ENCODE measurements at places on chromosomes 2 and 18.

- DNase-seq, result no peak
Observed at GRCh38 chr2:237260686-237261085, 153.3 kb downstream of the COL6A3 start.

GRCh38 chr2:233270366-233270765, 18.9 kb downstream of the ATG16L1 start:
- DNase-seq, result no peak

DNA sequence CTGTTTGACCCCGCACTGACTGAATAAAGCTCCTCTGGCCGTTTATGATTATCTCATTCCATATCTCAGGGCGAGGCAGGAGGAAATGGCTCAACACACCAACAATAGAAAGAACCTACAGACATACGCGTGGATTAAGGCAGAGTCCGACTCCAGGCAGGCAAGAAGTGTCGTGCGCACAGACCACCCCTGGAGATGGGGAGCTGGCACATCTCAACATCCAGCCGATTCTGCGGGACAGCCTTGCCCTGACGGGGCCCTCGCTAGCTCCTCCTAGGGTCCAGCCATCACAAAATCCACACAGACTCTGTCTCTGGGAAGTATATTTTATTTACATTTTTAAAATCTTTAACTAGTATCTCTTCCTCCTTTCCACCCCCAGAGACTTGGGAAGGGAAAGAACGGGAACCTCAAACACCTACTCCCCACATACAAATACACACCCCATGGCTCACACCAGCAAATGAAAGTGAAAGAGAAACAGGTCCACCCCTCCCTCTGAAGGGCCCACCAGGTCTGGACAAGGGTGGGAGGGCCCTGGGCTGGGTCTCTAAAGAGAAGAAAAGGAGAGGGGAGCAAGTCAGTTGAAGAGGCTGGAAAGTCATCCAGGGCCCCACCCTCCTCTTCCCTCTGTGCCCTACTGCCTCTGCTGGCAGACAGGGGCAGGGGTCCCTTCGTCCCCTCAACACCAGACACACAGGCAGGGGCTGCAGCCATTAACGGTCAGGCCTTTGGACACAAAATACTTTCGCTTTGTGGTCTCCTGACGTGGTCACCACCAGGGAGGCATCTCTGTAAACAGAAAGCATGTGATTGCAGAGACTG, 3.2 kb downstream of the GPBAR1 start:
- DNase-seq, result no peak

- no peak for DNase-seq
Observed at GRCh38 chr18:9055185-9055584, 47.3 kb upstream of the NDUFV2 start.

DNA sequence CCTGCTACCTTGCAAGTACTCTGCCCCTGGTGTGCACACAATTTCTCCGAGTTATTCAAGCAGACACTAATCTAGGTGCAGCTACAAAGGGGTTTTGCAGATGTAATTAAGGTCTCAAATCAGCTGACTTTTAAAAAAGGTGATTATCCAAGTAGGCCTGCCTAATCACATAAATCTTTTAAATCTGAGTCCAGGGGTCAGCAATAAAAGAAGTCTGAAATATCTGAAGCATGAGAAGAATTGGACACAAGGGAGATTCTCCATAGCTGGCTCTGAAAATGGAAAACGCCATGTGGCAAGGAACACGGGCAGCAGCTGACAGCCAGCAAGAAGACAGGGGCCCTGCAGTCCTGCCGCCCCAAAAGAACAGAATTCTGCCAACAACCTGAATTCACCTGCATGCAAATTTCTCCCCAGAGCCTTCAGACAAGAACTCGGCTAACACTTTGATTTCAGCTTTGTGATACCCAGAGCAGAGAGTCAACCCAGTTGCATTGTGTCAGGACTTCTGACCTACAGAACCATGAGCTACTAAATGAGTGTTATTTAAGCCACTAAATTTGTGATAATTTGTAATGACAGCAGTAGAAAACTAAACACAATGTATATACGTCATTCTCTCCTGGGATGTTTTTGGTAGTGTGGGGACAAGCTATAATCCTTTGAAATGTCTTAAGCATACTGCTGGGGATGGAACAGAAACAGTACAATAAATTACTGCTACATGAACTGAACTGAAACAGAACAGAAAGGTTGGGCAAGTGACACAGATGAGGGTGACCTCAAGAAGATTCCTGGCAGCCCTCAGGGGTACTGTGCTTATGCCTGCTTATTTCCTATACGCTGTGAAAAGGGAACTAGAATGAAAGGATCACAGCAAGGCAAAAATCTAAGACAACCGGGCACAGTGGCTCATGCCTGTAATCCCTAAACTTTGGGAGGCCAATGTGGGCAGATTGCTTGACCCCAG, 3.2 kb downstream of the INO80C start:
- no peak for DNase-seq

DNA sequence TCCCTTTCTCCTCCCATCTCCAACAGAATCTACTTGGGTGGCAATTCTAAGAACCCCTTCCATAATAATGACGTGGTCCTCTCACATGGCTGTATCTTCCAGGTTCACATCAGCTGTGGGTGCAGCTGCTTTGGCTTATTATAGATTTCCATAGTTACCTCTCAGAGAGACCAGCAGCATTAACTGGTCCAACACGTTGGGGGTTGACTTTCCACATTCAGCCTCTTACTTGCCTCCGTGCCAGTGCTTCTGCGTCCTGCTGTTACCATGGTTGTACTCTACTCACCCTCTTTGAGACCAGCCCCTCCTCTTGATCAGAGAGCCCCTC, 570.7 kb downstream of the PLCL1 start:
- peak; percentile 28 for DNase-seq

DNA sequence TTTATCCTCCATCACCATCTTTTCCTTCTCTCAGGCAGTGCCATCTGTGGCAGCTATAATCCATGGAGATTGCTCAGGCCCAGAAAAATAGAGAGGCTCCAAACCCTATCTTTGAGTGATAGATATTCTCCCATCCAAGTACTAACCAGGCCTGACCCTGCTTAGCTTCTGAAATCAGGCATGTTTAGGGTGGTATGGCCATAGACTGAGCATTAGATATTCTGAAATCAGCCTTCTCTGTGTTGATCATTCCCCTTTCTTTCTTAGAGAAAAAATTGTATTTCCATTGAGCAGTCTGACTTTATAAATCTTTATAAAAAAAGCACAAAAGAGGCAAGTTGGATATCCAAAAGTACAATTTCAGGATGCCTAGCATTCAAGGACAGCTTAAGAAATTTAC, 131.5 kb upstream of the ACVR2A start:
- no peak for DNase-seq

- DNase-seq, result no peak
Observed at GRCh38 chr2:1841461-1841860, 97.1 kb upstream of the PXDN start.

GRCh38 chr2:75033516-75033915, 75.1 kb downstream of the POLE4 start:
- no peak for DNase-seq

- no peak for DNase-seq
Observed at GRCh38 chr2:190583507-190584337, 49.2 kb upstream of the NEMP2 start.

GRCh38 chr2:211737282-211737681, 801.3 kb downstream of the ERBB4 start:
- no peak for DNase-seq

DNA sequence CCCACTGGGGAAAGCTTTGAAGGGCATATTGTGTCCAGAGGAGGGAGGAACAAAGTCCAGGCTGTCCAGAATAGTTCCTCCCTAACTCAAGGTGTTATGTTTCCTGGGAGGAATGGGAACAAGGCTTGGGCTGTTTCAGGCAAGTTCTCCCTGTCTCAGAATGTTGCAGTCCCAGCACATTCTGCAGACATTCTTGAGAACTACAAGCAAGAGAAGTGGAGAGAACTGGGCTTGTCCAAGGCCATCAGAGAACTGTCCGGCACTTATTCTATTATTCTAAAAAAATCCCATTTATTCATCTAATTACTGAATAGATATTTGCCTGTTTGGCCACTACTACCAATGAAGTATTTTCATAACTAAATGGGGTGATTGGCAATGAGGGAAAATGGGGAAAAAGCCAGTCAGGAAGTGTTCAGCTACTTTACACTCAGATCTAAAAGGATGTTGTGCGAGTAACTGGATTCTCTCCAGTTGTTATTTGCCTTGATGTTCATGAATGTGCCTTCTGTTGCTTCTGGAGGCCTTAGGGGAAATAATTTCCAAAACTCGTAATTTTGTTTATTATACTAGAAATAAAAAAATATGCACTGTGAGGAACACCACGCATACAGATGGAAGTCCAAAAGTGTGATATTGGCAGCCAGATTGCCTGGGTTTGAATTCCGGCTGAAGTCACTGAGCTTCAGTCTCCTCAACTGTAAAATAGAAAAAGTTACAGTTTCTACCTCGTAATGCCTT, 300.1 kb upstream of the RND3 start:
- DNase-seq, result no peak

DNA sequence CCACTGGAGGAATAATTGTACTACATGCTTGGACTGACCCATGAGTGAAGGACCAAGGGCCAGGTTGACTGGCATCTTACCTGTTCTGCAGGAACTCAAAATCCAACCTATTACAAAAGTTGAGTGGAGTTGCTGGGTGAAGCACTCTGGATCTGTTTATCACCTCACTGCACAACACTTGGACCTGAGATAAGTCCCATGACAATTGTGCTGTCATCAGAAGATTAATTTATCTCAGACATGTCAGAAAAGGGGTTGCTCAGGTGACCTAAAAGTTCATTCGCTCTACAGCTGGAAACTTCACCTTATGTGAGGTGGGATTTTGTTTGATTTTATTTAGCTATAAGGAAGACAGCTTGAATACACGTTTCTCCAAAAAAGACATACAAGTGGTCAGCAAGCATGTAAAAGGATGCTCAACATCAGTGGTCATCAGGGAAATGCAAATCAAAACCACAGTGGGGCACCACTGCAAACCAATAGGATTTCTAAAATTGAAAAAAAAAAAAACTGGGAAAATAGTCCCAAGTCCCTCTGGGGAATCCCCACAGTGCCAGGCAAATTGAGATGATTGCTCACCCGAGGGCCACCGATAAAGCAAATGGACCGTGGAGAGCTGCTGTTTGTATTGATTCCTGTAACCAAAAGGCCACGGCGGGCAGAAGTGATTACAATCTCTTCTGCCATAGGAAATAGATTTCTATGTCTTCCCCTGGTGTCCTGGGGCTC, 65.8 kb upstream of the SLC35F5 start:
- no peak for DNase-seq

DNA sequence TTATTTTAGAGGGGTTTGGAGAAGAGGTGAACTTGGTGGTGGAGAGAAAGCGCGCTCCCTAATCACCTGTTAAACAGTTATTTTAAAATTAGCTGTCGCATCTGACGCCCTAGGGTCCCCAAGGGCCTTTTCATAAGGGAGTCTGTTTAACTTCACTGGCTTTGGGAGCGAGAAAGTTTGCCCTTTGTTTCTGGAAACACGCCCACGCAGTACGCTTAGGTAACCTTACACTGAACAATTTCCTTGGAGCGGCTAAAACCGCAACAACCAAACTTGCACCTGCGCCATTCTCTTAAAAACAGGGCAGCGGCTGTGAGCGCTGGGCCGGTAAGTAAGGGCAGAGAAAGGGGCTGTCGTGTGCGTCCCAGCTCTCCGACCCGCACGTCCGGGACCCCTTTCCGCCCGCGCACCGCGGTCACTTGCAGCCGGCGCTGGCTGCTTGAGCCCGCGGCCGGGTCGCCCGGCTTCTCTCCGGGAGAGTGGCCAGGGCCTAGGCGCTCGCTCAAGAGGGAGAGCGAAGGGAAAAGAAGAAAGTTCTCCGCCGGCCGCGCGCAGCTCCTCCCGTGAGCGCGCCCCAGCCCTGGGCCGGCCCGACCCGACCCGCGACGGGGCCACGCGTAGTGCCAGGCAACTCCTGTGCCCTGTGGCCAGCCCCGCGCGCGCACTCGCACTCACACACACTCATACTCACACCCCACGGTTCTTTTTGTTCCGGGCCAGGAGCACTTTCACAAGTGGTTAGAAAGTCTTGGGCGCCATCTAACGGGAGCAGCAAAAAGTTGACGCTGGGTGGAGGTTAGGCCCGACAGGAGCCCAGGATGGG, 19.2 kb downstream of the POU3F3 start:
- DNase-seq, result no peak

- no peak for DNase-seq
Observed at GRCh38 chr2:29459445-29460179, 344.4 kb downstream of the CLIP4 start.

- no peak for DNase-seq
Observed at GRCh38 chr2:234978466-234979203, 26.8 kb downstream of the SH3BP4 start.

- DNase-seq, result no peak
Observed at GRCh38 chr2:84491256-84491655, 25.0 kb upstream of the DNAH6 start.

- DNase-seq, result no peak
Observed at GRCh38 chr2:181770150-181770549, 89.8 kb upstream of the NEUROD1 start.

DNA sequence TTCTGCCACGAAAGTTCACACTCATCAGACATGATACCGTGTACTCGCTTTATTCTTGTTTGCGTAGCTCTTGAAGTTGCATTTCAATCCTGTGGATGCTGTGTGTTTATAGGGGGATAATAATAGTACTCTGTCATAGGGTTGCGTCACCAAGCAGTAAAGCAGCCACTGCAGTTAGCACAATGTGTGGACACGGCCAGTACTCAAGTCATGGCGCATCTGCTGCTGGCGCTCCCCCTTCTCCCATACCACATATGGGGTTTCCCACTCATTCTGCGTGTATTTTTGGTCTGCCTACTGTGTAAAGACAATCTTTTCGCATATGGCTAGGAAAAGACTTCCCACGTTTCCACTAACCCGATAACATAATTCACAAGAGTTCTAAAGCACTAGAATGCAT, 2.1 kb upstream of the ZBTB14 start:
- no peak for DNase-seq

DNA sequence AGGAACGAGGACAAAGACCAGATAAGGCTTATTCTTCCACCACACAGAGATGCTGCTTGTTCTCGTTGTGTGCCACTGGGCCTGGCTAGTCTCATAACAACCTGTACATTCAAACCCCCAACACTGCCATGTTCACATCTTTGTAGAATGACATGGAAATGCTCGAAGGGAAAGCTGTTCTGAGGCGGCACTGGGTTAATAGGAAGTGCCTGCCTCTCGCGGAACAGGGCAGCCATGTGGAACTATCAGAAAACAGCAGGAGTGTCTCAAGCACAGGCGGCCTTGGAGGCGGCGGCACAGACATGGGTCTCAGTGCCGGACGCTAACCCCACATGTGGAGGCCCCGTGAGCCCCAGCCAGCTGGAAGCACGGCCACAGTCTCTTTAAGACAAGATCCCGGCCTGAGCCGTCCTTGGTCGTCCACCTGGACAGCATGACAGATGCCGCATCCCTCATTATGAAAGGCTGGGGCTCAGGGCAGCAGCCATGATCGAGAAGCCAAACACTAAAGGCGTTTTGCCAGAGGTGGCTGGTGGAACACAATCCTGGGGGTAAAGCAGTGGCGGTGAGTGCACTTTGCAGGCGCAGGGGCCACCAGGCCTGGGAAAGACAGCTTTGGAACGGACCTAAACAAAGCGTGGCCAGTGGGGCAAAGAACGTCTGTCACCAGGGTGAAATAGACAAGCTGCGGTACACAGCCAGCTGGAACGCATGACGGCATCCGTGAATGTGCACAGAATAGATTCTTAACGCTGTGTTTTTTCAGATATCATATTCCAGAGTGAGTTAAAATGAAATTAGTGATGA, 161.0 kb downstream of the HDAC4 start:
- DNase-seq, result no peak

GRCh38 chr2:236449167-236449761, 120.4 kb upstream of the ACKR3 start:
- no peak for DNase-seq

GRCh38 chr18:58604311-58604710, 24.6 kb downstream of the ALPK2 start:
- no peak for DNase-seq

All from SHP77 treated with DMSO at 0.1 percent for 48 hours (cell line).